ENCODE measurements at places on chromosomes 2 and 18. TPM values are rescaled to one million over a fixed set of nuclear protein-coding genes. Genes with fewer than 3 reads are reported as not detected.

- H3K36me3 ChIP-seq, result no peaks in the 10 kb centered on the region
- H3K4me3 ChIP-seq, result no peak overlapping the region
- H3K27ac ChIP-seq, result no peak overlapping the region
- no peaks in the 10 kb centered on the region for H3K27me3 ChIP-seq
- no peaks in the 10 kb centered on the region for H3K4me1 ChIP-seq
- DNase-seq, result no peak
These were observed 751.1 kb upstream of the FANCL start for GRCh38 chr2:58992062-58992706.

DNA sequence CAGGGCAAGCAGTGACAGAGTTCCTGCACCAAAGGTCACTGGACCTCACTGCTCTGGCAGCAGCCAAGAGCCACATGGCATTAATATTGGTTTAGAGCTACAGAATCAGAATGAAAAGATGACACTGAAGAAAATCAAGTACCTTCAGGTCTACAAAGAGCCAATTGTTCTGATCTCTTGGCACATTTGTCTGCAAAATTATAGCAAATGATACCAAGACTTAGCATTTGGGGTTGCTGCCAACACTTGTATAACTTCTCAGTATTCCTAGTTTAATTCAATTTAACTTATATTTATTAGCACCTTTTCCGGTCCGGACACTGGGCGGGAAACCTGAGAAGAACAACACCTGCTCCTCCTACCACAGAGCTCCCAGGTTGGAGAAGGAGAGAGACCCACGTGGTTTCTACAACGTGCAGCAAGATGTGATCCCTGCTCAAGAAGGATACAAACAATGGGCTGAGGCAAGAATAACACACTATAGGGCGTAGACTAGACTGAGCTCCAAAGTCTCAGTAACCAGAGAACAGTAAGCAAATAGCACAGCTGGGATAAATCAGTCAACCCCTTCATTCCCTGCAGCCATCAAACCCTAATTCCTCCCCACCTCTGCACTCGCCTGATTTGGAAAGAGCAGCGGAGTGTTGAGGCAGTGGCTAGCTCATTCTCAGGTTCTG lies 2.4 kb downstream of the LRRC30 start:
- H3K27me3 ChIP-seq, result no peaks in the 10 kb centered on the region
- H3K4me3 ChIP-seq, result no peak overlapping the region

DNA sequence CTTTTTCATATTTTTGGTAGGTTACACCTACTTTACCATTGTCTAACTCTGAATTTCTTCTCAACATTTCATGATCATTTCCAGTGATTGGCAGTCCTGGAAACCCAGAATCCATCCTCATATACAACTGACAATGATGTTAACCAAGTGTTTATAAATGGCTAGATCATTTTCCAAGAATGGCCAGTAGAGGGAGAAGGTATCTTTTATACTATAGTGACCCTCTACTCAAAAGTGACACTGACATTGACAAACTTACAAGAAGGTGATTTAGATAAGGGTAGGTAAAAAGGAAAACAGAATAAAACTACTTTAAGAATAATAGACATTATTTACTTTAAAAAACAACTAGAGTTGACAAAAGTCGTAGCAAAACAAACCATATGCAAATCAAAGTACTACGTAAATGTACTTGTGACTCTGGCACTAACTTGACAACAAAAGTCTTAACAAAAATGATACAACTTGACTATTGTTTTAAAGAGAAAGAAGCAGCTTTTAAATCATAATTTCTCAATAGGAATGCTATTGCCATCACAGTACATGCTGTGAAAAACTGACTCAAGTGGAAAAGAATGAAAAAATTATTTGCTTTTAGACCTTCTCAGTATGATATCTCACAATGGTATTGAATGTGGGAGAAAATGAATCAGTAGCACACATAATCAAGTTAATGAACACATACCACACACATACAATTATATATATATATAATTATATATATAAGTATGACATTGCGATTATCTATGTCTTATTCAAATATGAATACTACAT lies 76.6 kb upstream of the GRB14 start:
- H3K27me3 ChIP-seq, result no peaks in the 10 kb centered on the region
- H3K4me3 ChIP-seq, result no peak overlapping the region
- DNase-seq, result no peak
- peaks cover 13% of the 10 kb centered on the region for H3K36me3 ChIP-seq

DNA sequence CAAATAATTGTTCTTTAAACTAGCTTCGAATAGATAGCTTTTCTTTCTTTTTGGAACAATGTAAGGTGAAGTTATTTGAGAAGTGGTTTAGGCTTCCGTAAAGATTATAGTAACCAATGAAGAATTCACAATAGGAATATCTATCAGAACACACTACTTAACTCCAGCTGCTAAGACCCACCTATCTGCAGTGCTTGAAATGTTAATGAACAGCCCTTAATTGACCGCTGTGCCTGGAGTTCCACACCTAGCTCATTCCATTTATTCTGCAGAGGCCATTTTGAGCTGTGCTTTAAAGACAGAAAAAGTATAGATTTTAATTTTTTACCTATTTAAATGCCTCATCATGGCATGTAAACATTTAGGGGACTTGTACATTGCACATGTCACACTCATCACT lies 83.3 kb upstream of the APCDD1 start:
- H3K4me3 ChIP-seq, result no peak overlapping the region
- no peaks in the 10 kb centered on the region for H3K27me3 ChIP-seq

GRCh38 chr2:73516033-73516432 lies 126.2 kb downstream of the NAT8 start:
- H3K4me3 ChIP-seq, result no peak overlapping the region
- H3K27ac ChIP-seq, result no peak overlapping the region
- no peaks in the 10 kb centered on the region for H3K4me1 ChIP-seq
- no peak for DNase-seq
- no peaks in the 10 kb centered on the region for H3K27me3 ChIP-seq
- H3K36me3 ChIP-seq, result peaks cover under 1% of the 10 kb centered on the region

GRCh38 chr2:180146114-180146513 lies 139.0 kb upstream of the CWC22 start:
- no peak overlapping the region for H3K27ac ChIP-seq
- no peak overlapping the region for H3K4me3 ChIP-seq
- no peak for DNase-seq

DNA sequence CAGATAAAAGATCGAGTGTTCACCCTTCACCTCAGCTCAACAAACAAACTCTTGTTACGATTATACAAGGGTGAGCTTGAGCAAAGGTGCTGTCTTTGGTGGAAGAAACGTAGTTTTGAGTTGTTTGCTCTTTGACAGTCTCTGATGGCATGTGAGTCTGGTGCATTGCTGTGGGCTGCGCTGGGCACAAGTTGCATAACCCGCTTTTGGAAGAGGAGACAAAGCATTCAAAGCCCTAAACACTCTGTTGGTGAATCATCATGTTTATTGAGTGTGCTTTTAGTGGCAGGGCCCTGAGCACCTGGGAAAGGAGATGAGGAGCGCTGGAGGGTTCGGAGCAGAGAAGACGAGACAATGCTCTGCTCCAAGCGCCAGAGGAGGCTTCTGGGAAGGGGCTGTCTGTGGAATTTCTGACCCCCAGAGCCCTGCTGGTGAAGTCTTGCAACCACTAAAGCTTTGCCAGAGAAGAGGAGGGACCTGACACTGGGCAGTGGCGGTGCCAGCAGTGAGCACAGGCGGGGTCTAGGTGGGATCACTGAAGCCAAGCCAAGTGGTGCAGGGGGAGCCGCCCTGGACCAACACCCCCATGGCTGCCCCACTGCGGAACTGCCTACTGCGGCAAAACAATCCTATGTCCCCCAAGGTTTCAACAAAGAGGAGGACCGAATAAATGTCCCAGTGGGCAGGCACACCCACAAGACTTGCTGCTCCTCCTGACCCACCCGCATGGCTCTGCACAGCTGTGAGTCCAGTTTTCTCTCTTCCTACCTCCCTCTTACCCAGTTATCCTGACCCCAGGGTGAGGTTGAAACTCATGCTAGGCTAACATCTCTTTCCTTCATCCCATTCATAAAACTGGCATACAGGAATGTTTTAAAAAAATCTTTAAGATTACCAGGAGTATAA lies 64.0 kb downstream of the TNFRSF11A start:
- no peaks in the 10 kb centered on the region for H3K27me3 ChIP-seq
- no peaks in the 10 kb centered on the region for H3K4me1 ChIP-seq
- no peak for DNase-seq
- H3K27ac ChIP-seq, result no peak overlapping the region
- H3K4me3 ChIP-seq, result no peak overlapping the region
- no peaks in the 10 kb centered on the region for H3K36me3 ChIP-seq

DNA sequence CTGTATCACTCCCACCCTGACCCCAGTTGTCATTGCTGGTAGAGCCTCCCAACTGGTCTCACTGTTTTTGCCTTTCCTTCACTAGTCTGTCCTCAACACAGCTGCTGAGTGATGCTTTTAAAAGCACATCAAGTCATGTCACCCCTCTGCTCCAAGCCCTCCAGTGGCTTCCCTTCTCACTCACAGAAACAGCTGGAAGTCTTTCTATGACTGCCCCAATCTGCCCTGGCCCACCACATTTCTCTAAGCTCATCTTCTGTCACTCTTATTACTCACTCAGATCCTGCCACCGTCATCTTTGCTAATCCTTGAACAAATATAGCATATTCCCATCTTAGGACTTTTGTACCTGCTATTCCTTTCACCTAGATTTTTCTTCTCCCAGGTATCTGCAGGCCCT lies 242.6 kb upstream of the RBBP8 start:
- no peak for DNase-seq
- H3K4me1 ChIP-seq, result no peaks in the 10 kb centered on the region
- H3K27ac ChIP-seq, result no peak overlapping the region
- H3K36me3 ChIP-seq, result no peaks in the 10 kb centered on the region
- H3K27me3 ChIP-seq, result no peaks in the 10 kb centered on the region
- no peak overlapping the region for H3K4me3 ChIP-seq

- H3K4me3 ChIP-seq, result no peak overlapping the region
- H3K27me3 ChIP-seq, result no peaks in the 10 kb centered on the region
- H3K27ac ChIP-seq, result no peak overlapping the region
- H3K4me1 ChIP-seq, result no peaks in the 10 kb centered on the region
- peaks cover 23% of the 10 kb centered on the region for H3K36me3 ChIP-seq
- DNase-seq, result no peak
These were observed 15.8 kb upstream of the RNU2-63P start for GRCh38 chr2:88032070-88032702.

GRCh38 chr2:110682267-110682666 lies 4.4 kb upstream of the BUB1 start:
- H3K4me3 ChIP-seq, result no peak overlapping the region
- peaks cover 11% of the 10 kb centered on the region for H3K4me1 ChIP-seq
- no peak for DNase-seq
- H3K36me3 ChIP-seq, result no peaks in the 10 kb centered on the region
- H3K27ac ChIP-seq, result no peak overlapping the region

GRCh38 chr2:206004004-206004693 lies 81.8 kb downstream of the INO80D start:
- no peaks in the 10 kb centered on the region for H3K4me1 ChIP-seq
- peaks cover 41% of the 10 kb centered on the region for H3K36me3 ChIP-seq
- DNase-seq, result no peak
- no peak overlapping the region for H3K4me3 ChIP-seq

GRCh38 chr2:239105234-239105633 lies 257.3 kb downstream of the TWIST2 start:
- no peak overlapping the region for H3K27ac ChIP-seq
- H3K36me3 ChIP-seq, result peaks cover 16% of the 10 kb centered on the region
- no peak overlapping the region for H3K4me3 ChIP-seq
- no peaks in the 10 kb centered on the region for H3K27me3 ChIP-seq
- DNase-seq, result no peak
- H3K4me1 ChIP-seq, result peaks cover 4% of the 10 kb centered on the region

DNA sequence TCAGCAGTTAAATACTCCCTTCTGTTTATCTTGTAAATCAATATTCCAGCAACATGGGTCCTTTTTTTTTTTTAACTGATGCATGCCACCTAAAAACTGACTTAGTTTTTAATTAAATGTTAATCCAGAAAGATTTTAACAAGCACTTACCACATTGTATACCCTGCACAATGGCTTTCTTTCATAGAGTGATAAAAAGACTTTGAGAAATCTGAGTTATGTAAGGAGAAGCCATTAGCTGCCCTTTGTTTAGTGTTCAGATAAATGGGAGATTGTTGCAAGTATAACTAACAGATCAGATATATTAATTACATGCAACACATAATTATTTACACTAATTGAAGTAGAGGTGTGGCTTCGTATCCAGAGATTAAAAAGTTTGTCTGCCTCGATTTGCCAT lies 22.7 kb upstream of the NFATC1 start:
- no peak overlapping the region for H3K4me3 ChIP-seq
- no peaks in the 10 kb centered on the region for H3K27me3 ChIP-seq
- peaks cover 6% of the 10 kb centered on the region for H3K36me3 ChIP-seq

- DNase-seq, result no peak
- no peaks in the 10 kb centered on the region for H3K27me3 ChIP-seq
- no peaks in the 10 kb centered on the region for H3K4me1 ChIP-seq
- no peaks in the 10 kb centered on the region for H3K36me3 ChIP-seq
- H3K4me3 ChIP-seq, result no peak overlapping the region
- no peak overlapping the region for H3K27ac ChIP-seq
These were observed 42.0 kb upstream of the FMNL2 start for GRCh38 chr2:152292991-152293390.

DNA sequence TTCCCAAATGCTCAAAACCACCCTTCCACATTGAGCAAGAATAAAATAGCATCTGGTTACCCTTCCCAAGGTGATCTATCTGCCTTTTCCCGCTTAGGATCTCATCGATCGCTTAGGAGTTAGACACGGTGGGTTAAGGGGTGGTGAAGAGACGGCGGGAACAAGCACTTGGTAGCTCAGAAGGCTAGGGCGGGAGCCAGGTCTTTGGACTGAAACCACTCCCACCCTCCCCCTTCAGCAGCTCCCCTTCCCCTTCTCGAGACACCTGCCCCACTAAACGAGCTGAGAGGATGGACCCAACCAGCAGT lies 513 bp downstream of the THOC1 start:
- H3K27me3 ChIP-seq, result no peaks in the 10 kb centered on the region
- DNase-seq, result no peak
- peak overlapping the region; percentile 94 for H3K4me3 ChIP-seq
- H3K27ac ChIP-seq, result peak overlapping the region; percentile 90
- no peaks in the 10 kb centered on the region for H3K36me3 ChIP-seq

- H3K27ac ChIP-seq, result no peak overlapping the region
- H3K27me3 ChIP-seq, result no peaks in the 10 kb centered on the region
- no peaks in the 10 kb centered on the region for H3K4me1 ChIP-seq
- H3K36me3 ChIP-seq, result no peaks in the 10 kb centered on the region
- DNase-seq, result no peak
These were observed 4.4 kb downstream of the TNFAIP6 start for GRCh38 chr2:151361674-151362370.

DNA sequence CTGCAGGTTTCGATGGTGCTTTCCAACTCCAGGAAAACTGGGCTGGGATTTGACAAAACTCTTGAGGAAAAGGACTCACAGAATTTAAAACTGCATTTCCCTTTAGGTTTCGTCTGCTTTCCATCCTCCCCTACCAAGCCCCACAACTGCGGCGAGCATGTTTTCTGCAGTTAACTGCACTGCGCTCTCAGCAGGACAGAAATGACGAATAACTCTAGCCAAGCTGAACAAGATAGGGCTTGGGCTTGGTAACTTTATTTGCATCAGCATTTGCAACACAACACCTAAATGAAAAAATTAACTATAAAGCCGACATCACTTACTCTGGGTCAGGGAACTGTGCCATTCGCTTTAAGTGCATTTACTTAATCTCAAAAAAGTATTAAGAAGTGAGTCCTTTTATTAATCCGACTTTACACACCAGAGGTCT lies 669 bp upstream of the PIKFYVE start:
- peak overlapping the region; percentile 23 for H3K4me3 ChIP-seq
- H3K27ac ChIP-seq, result peak overlapping the region; percentile 53
- H3K4me1 ChIP-seq, result peaks cover 13% of the 10 kb centered on the region
- DNase-seq, result peak; percentile 23

The ESCO1 gene
- total RNA-seq, result 29.8 TPM

The GRP gene
- total RNA-seq, result 0.67 TPM

The ZNF396 gene
- total RNA-seq, result 9.4 TPM

The CYP26B1 gene
- 15.4 TPM for total RNA-seq

The NT5C1B gene
- not detected for total RNA-seq

The MALL gene
- 27.8 TPM for total RNA-seq

The PIEZO2 gene
- total RNA-seq, result 5.0 TPM

Data from thyroid gland (tissue), 4 donors.